Activated CD4-positive, CD25-positive, alpha-beta regulatory T cell treated with anti-CD3 and anti-CD28 coated beads, Interleukin-2, amount 50 U/mL, for 16 hours (primary cell): ENCODE measurements at places on chromosomes 16 and 17.

DNA sequence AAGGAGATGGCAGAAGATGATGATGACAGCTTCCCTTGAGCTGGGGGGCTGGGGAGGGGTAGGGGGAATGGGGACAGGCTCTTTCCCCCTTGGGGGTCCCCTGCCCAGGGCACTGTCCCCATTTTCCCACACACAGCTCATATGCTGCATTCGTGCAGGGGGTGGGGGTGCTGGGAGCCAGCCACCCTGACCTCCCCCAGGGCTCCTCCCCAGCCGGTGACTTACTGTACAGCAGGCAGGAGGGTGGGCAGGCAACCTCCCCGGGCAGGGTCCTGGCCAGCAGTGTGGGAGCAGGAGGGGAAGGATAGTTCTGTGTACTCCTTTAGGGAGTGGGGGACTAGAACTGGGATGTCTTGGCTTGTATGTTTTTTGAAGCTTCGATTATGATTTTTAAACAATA lies 16.9 kb downstream of the PSMD3 start:
- no peak for DNase-seq

DNA sequence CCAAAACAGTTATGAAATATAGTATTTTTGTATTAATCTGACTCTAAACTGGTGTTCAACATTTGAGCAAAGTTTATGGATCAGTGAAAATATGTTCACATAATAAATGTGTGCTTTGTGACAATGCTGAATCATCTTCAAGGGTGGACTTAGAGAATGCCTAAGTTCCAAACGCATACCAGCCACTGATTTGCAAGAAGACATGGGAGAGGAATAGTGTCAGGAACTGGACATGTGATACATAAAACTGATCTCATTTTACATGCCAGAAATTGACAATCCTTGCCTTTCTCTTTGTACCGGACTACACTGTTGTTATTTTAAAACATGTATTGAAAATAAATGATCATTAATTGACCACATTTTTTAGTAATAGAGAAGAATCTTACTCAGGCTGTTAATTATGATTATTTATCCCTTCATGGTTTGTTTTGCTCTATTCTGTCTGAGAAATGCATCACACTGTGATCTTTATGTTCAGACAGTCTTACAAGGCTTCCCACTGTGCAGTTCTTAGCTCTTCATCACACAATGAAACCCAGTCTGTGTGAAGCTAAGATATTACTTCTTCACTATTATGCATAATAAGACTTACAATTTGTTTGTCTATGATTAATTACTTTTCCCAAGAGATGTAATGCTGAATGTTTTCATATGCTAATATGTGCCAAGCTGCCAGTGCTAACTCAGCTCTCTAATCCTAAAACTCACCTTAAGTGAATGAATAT lies 1180.6 kb upstream of the CDH8 start:
- DNase-seq: no peak

DNA sequence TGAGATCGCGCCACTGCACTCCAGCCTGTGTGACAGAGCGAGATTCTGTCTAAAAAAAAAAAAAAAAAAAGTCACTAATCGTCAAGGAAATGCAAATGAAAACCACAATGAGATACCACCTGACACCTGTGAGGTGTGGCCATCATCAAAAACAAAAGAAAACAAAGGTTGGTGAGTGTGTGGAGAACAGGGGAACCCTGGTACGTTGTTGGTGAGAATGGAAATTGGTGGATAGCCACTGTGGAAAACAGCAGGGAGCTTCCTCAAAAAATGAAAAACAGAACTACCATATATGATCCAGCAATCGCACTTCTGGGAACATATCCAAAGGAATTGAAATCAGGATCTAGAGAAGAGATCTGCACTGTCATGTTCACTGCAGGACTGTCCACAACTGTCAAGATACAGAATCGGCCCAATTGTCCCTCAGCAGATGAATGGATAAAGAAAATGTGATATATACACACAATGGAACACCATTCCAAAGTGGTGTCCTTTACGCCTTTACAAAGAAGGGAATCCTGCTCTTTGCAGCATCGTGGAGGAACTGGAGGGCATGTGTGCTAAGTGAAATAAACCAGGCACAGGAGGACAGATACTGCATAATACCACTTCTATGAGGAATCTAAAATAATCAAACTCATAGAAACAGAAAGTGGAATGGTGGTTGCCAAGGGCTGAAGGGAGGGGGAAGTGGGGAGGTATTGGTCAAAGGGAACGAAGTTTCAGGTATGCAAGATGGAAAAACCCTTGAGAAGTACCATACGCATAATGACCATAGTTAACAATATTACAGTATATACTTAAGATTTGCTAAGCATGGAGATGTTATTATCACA lies 63.5 kb upstream of the PLCG2 start:
- no peak for DNase-seq

GRCh38 chr17:82957469-82957795 lies 117.6 kb upstream of the ZNF750 start:
- no peak for DNase-seq

- DNase-seq: no peak
Measured at GRCh38 chr17:75012096-75012345, 449 bp upstream of the MRPL58 start.

DNA sequence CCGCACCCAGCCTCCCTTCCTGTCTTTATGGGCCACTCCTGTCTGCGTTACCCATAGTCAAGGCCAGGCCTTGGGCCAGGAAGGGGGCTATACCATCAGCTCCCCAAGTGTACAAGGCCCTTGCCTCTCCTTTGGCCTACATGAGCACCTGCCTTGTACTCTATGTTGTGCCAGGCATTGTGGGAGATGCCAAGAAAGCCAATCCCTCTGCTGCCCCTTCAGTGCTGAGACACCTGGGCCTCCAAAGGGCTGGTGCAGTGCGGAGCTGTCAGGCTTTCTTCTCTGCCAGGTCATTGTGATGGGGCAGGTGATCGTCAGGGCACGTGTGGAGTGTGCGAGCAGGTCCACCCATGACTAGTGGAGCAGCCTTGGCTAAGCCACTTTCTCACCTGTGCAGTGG lies 59.9 kb downstream of the MPRIP start:
- no peak for DNase-seq

DNA sequence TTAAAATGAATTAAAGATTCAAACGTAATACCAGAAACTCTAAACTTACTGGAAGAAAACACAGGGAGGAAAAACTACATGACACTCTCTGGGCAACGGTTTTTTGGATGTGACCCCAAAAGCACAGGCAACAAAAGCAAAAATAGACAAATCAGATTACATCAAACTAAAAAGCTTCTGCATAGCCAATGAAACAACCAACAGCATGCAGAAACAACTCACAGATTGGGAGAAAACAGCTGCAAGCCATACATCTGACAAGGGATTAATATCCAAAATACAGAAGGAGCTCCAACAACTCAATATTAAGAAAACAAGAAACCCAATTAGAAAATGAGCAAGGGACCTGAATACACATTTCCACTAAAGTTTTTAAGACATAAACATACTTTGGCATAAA lies 69.2 kb upstream of the ALOX12 start:
- DNase-seq: no peak

- no peak for DNase-seq
Measured at GRCh38 chr17:17345686-17346427, 42.7 kb downstream of the NT5M start.

GRCh38 chr17:8354236-8354635 lies 14.6 kb downstream of the ODF4 start:
- DNase-seq: no peak

GRCh38 chr16:50050802-50051201 lies 15.0 kb upstream of the HEATR3 start:
- DNase-seq: no peak

GRCh38 chr16:48347980-48348379 lies 37.2 kb downstream of the SIAH1 start:
- no peak for DNase-seq

DNA sequence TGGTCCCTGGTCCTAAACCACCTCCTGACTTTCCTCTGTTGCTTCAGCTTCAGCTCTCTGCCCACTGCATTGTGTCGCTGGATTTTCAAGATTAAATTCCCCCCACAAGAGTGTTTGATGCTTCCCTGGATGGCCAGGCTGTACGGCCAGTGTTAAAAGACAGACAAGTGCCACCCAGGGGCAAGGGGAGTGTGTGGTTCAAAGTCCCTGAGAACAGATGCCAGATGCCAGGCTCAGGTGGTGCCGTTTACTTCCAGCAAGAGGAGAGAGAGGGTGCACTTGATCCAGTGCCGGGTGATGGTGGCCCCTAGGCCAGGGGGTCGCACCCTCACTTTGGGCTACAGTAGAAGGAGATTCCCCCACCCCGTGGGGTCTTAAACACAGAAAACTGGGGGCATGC lies 109.2 kb downstream of the RPTOR start:
- DNase-seq: no peak

DNA sequence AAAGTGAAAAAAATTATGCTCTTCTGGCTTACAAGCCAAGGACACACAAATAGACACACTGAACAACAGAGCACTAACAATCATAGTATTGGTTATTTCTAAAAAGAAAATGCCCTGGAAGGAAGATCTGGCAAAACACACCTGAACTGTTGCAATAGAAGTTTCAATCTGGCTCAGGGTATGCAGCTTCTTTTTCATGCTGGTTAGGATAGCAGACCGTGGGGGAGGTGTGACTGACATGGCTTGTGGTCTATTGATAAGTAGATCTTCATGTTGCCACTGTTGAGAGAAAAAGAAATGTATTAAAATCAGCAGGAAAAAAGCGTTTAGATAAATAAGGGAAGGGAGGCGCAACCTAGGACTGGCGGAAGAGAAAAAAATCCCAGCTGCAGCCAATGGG lies 26.5 kb upstream of the ARL6IP1 start:
- no peak for DNase-seq

- DNase-seq: no peak
Measured at GRCh38 chr17:80858301-80859001, 133.2 kb upstream of the CHMP6 start.

GRCh38 chr16:2482708-2483534 lies 8.0 kb downstream of the TBC1D24 start:
- no peak for DNase-seq
